Stimulated activated CD4-positive, alpha-beta T cell treated with anti-CD3 and anti-CD28 coated beads, Interleukin-1b, Interleukin-23, amount 100 ng/mL, for 24 hours (primary cell): ENCODE measurements at places on chromosomes 1 and 21.

- no peak for DNase-seq
These were observed 101.7 kb upstream of the BEND5 start for GRCh38 chr1:48878191-48878940.

DNA sequence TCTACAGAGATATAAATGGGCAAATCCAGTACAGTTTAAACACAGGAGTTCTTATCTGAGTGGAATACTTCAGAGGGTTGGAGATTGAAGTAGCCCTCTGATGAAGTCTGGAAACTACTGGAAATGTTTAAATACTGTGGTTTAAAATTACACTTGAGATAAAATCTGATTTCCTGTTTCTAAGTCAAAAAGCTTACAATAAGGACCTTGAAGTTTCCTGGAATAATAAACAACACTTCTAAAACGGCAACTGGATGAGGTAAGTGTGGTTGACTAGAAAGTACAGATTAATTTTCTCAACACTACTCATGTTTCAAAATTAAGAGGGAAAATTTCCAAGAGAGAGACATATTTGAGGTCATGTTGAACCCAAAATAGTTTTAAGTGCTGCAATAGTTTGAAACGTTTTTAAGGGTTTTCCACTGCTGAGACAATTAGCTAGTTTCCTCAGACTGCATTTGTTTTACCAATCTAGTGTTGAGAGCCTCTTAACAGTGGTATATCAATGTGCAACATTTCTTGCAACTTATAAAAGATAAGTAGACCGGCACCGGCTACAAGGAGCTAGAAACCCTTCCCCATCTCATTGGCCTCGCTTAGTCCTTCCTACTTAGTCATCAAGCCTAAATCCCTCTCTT, 27.4 kb downstream of the KCNA3 start:
- DNase-seq, result no peak

DNA sequence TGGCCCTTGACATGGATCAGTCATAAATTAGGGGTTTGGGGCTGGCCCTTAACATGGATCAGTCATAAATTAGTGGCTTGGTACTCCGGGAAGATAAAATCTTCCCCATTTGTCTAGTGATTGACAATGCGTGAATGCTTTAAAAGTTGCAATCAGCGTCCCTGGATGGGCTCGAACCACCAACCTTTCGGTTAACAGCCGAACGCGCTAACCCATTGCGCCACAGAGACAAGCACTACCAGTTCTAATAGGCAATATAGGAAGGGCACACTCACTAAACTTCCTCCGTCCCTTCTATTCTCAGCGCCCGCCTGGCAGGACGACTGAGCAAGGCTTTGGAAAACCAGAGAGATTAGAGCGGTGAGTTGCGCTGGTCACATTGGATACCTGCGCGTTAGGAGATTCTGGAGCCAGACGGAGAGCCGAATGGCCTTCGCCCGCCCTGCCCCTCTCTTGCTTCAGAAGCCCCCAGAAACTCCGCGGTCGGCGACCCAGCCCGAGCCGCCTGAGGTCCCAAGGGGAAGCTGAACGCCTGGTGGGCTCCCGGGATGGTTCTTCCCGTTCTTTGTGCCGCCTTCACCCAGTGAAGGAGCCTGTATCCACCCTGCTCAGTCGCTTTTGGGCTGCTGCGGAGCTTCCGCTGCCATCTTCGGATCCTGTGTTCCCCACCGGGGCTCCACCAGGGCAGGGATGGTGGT, 235.9 kb downstream of the FAM72C start:
- DNase-seq, result no peak

DNA sequence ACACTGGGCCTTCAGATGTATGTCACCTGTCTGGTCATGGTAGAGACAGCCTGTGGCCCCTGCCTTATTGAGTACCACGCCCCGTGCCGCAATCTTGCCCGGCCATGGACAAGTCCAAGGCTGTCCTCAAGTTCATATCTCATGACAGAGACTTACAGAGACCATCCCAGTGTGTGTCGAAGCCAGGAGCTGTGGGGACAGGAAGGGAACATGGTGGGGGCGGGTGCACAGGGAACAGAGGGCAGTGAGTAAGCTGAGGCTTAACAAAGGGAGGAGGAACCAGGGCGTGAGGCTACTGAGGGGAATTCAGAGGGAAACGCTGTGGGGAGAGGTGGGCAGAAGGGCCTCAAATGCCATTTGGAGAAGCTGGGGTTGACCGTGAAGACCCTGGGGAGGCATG, 75.8 kb downstream of the ALPL start:
- DNase-seq, result no peak

GRCh38 chr1:38746941-38747600, 112.5 kb downstream of the RRAGC start:
- no peak for DNase-seq

- DNase-seq, result no peak
These were observed 111.9 kb downstream of the NRIP1 start for GRCh38 chr21:14952916-14953315.

DNA sequence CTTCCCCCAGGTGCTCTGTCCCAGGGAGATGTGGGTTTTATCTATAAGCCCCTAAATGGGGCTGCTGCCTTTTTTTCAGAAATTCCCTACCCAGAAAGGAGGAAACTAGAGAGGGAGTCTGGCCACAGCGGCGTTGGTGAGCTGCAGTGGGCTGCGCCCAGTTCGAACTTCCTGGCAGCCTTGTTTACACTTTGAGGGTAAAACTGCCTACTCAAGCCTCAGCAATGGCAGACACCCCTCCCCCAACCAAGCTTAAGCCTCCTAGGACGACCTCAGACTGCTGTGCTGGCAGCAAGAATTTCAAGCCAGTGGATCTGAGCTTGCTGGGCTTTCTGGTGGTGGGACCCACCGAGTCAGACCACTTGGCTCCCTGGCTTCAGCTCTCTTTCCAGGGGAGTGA, 46.2 kb upstream of the PAPPA2 start:
- no peak for DNase-seq

DNA sequence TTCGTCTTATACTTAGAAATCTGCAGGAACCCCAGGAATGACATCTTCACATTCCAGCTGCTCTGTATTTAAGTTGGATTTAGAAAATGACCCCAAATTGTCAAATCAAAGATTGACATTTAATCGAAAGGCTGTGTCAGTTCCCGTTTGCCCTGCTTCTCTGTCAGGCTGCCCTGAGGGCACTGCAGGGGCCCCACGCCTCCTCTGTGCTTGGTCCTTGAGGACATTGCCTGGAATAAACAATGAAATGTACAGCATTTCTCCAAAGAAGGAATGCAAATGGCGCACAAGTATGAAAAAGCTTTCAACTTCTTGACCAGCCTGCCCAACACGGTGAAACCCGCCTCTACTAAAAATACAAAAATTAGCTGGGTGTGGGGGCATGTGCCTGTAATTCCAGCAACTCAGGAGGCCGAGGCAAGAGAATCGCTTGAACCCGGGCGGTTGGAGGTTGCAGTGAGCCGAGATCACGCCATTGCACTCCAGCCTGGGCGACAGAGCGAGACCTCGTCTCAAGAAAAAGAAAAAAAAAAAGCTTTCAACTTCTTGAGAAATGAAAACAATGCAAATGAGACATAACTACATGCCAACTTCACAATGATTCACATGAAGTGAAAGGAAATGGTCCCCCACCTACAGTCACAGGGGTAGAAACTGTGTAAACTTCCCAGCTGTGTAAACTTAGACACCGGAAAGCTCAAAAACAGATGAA, 3.0 kb downstream of the TMPRSS3 start:
- DNase-seq, result no peak

DNA sequence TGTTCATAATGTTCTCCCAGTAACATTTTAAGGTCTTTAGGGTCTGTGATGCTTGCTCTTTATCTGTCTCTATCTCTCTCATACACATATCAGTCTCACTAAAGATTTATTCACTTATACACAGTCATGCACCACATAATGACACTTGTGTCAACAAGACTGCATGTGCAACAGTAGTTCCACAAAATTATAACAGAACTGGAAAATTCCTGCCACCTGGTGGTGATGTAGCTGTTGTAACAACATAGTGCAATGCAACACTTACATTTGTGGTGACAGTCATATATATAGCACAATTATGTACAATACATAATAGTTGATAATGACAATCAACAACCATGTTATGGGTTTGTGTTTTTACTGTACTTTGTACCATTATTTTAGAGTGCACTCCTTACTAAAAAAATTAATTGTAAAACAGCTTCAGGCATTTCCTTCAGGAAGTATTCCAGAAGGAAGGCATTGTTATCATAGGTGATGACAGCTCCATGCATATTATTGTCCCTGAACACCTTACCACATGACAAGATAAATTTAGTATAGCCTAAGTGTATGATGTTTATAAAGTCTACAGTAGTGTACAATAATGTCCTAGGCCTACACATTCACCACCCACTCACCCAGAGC, 8.1 kb downstream of the TDRD5 start:
- no peak for DNase-seq

- DNase-seq, result no peak
These were observed 105.6 kb downstream of the EPHB2 start for GRCh38 chr1:22816067-22816775.

DNA sequence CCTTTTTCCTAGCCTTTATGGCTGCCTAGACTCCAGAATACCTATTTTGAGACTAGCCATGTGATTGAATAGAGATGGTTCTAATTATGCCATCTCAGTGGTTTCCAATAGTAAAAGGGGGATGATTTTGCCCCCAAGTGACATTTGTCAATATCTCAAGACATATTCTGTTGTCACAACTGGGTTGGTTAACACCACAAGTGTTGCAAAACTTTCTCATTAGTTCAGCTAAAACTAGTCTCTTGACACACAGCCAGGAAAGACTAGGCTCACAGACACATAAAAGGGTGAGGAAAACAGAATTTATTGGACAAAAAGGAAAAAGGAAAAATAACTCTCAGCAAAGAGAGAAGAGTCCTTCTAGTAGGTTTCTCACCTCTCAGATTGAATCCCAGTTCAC, 39.9 kb upstream of the GBP5 start:
- DNase-seq, result no peak

GRCh38 chr1:64343105-64343822, 126.7 kb upstream of the CACHD1 start:
- DNase-seq, result no peak

DNA sequence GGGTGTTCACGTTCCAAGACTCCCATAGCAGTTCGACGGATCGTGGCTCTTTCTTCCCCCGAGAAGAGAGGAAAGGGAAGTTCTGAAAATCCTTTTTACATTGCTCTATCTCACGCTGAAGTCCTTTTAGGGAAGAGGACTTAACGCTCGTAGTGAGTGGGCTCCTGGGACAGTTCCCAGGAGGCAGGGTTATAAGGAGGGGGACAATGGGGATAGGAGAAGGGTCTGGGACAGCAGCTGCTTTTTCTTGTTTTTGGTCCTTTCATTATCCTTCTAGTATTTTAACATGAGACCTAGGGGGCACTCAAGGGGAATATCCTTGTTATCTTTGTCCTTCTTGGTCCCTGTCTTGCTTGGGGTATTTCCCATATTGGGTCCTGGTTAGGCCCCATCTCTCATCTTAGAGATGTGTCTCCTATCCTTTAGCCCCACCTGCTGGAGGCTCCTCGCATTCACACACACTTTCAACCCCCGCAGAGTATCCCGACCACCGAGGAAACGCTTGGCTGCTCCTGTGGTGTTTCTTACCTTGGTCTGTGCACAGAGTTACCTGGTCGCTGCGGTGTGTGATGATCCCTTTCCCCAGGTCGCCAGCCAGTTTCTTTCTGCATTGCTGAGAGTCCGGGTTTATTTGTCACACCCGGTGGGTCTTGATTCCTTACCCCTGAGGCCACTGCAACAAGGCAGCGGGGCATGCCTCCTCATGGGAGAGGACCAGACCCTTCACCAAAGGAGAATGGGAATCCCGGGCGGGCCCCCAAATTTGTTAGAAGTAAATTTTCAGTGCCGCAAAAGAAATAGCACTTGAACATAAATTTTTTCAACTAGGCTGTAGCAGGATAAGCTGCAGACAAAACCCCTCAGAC, 29.7 kb downstream of the SCCPDH start:
- peak; percentile 30 for DNase-seq

- no peak for DNase-seq
These were observed 67.7 kb downstream of the BCAR3 start for GRCh38 chr1:93613898-93614297.

- no peak for DNase-seq
These were observed 478 bp downstream of the MAD2L2 start for GRCh38 chr1:11680270-11681070.

GRCh38 chr1:167095368-167095767, 1.5 kb downstream of the STYXL2 start:
- no peak for DNase-seq

DNA sequence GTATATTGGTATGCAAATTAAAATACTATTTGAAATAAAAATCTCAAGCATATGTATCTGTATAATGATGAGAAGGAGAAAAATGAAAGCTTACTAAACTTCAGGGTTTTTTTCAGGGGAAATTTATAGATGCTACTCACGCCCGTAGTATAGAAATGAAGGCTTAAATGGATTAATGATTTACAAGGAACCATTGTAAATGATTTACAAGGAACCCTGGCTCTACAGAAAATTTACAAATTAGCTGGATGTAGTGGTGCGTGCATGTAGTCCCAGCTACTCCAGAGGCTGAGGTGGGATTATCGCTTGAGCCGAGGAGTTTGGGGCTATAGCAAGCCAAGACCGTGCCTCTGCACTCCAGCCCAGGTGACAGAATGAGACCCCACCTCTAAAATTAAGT, 150.5 kb downstream of the PCBP3 start:
- DNase-seq, result no peak

- DNase-seq, result no peak
These were observed 76.6 kb downstream of the RAB3GAP2 start for GRCh38 chr1:220195701-220196100.

DNA sequence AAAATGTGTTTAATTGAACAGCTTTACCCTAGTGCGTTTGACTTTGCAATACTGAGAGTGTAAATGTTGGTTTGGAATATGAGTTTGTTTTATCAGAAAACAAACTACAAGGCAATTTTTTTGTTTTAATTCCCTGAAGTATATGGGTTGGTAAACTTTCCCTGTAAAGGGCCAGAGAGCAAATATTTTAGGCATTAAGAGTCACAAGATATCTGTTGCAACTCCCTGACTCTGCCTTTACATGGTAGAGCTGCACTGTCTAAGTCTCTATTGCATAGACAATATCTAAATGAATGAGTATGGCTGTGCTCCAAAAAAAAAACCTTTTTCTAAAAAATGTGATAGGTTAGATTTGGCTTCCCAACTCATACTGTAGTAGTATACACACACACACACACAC, 115.1 kb upstream of the PBX1 start:
- DNase-seq, result no peak

- peak; percentile 72 for DNase-seq
These were observed 79.0 kb upstream of the NFASC start for GRCh38 chr1:204791453-204792353.

DNA sequence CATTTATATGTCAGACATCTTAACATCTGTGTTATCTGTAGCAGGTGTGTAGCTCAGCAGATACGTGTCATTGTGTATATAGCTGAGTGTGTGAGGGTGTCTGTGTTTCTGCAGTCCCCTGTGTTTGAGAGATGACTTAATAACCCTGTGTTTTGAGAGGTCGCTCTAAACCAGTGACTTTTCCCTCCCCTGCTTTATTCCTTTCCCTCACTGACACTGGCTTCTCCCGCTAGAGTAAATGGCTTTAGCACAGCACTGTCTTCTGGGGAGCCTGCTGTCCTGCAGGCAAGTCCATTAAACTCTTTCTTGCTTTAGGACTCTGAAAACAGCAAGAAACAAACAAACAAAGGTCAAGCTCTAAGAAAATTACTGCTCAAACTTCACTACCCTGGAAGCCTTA, 53.0 kb downstream of the VANGL1 start:
- DNase-seq, result no peak
